ENCODE measurements at places on chromosomes 1 and 21. TPM values are rescaled to one million over a fixed set of nuclear protein-coding genes. Genes with fewer than 3 reads are reported as not detected.

HCRTR1 gene
- 2.5 TPM for total RNA-seq

PRAMEF4 gene
- total RNA-seq: not detected

MAN1C1 gene
- total RNA-seq: 11.1 TPM

S100A8 gene
- total RNA-seq: 13.1 TPM

RGSL1 gene
- total RNA-seq: not detected

CD164L2 gene
- not detected for total RNA-seq

RIIAD1 gene
- total RNA-seq: 13.4 TPM

SPRR2D gene
- total RNA-seq: not detected

OMA1 gene
- 30.4 TPM for total RNA-seq

FCRL2 gene
- total RNA-seq: not detected

DSCAM gene
- 17.8 TPM for total RNA-seq

FAM72C gene
- total RNA-seq: 1.8 TPM

ACTL8 gene
- total RNA-seq: 0.23 TPM

SYCP1 gene
- total RNA-seq: not detected

OR6N1 gene
- total RNA-seq: not detected

HHAT gene
- total RNA-seq: 4.6 TPM

GNG5 gene
- total RNA-seq: 6.7 TPM

FMO5 gene
- total RNA-seq: 1.4 TPM

CHRNB2 gene
- 31.6 TPM for total RNA-seq

SLC45A1 gene
- total RNA-seq: 10.8 TPM

PRR9 gene
- not detected for total RNA-seq

OR2M3 gene
- total RNA-seq: 0.46 TPM

HRNR gene
- total RNA-seq: not detected

All from diencephalon (tissue), 1 donor.